Forelimb muscle (tissue), 1 donor: ENCODE measurements at places on chromosomes 12 and 14.

- no peak for DNase-seq
Measured at GRCh38 chr12:101772012-101772775, 32.9 kb upstream of the SYCP3 start.

- no peak for DNase-seq
Measured at GRCh38 chr12:105721051-105721825, 390.7 kb downstream of the C12orf75 start.

DNA sequence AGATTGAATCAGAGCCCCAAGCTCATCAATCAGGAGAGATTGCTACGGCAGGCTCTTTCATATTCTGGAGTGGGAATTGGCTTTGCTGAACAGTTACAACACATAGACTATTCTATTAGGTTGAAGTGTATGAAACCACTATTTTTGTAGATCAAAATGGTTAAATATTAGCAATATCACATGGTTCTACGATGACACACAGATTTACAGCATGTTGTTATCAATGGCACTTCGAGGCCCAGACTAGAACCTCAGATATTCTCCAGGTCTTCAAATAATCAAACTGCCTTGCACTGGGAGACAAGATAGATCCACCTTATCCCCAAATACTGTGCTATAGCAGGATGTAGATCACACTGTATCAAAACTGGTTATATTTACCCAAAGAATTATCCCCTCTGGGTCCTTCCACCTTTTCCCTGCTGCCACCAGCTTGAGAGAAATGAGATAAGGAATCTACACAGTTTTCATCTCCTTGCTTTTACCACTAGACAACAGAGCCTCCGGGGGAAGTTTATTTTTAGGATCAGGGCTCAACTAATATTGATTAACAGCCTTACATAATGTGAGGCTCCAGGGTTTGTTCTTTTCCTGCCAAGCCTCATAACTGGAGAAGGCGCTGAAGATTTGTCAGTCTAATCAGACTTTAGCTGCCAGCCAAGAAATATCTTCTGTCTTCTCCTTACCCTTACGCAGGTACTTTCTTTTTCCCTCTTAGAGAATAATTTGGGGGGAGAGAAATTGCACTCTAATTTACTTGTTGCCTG is 507.1 kb downstream of the DIO2 start:
- no peak for DNase-seq

- DNase-seq: no peak
Measured at GRCh38 chr12:124947561-124948398, 33.3 kb upstream of the UBC start.

DNA sequence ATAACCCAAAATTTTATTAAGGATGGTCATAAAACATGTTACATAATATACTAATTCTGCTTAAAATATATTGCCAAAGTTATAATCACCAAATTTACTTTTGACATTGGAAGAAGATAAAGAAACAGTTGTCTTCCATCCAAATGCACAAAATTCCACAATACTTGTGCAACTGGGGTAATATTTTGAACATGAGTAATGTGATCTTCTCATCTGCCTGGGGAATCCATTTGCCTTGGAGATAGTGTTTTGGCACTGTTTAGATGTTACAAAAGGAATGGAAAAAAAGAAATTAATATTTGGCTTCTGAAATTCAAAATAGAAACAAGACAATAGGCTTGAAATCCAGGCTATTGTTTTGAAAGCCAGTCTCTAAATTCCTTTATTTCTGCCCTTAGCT is 9.1 kb downstream of the GPR19 start:
- DNase-seq: no peak

GRCh38 chr12:6465467-6466183 is 4.9 kb downstream of the VAMP1 start:
- DNase-seq: peak; percentile 50

- no peak for DNase-seq
Measured at GRCh38 chr12:114397978-114398881, 7.7 kb downstream of the TBX5 start.

DNA sequence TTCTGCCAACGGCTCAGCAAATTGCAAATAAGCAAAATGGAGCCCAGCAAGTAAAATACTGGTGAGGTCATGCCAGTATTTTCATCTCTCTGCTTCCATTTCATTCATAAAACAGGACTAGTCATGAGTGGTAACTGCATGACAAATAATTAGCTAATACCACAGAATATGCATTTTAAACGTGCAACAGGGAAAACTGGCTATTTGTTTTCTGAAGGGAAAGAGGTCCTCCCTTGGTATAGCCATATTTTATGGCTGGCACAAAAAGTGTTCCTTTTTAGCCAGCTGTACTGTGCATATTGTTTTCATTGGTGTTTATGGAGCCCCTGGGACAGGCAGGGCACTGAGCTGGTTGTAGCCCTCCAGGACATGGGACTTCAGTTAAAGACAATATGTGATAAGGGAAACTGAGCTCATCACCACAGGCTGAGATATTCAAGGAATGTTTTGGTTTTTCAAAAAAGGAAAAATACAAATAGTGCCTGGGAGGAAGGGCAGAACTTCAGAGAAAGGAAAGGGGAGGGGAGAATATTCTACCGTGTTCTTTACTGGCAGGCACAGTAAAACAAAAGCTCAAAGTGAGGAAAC is 26.1 kb upstream of the FOXN3 start:
- DNase-seq: no peak

DNA sequence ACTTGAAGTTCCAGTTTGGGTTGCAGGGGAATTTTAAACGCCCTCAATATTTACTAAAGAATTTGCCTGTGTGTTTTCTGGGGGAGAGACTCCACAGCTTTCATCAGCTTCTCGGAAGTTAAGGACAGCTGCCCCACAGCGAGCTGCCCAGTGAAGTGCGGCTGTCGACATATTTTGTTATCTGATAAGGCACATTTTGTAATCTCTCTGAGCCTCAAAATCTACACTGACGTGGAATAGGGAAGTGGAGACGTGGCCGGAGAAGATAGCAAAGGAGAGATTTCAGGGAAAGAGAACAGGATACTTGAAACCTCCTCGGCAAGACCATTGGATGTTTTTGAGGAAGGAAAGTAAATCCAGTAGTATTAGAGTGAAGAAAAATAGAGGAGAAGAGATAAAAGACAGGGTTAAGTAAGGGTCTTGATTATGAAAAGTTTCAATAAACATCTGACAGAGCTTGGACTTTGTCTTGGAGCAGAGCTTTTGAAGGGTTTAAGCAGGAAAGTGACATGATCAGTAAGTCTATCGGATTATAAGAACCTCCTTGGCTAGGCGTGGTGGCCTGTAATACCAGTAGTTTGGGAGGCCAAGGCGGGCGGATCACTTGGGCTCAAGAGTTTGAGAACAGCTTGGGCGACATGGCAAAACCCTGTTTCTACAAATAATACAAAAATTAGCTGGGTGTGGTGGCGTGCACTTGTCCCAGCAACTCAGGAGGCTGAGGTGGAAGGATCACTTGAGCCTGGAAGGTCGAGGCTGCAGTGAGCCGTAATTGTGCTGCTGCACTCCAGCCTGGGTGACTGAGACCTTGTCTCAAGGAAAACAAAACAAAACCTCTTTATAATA is 1.1 kb downstream of the POLR3B start:
- DNase-seq: no peak

DNA sequence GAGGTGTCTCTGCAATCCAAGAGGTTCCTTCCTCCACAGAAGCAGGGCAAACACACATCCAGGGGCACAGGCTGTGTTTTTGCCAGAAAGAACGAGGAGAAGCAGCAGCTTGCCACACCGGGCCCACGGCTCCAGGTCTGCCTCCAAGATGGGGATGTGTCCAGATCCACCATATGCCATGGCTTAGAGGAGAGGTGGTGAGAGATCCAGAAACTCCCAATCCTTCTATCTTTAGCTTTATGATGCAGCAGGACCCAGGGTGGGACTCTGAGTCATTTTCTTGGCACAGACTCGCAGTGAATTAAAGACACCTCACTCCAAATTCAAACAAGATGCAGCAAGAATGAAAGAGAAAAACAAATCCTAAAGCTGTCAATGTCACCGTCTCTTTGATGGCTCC is 481.4 kb upstream of the TMEM132C start:
- peak; percentile 61 for DNase-seq

- no peak for DNase-seq
Measured at GRCh38 chr14:98192946-98193345, 1079.1 kb downstream of the BCL11B start.
